ENCODE measurements at places on chromosomes 6 and 20.
A peak's percentile ranks its signal among the peaks of the same experiment; 100 is the strongest.

DNA sequence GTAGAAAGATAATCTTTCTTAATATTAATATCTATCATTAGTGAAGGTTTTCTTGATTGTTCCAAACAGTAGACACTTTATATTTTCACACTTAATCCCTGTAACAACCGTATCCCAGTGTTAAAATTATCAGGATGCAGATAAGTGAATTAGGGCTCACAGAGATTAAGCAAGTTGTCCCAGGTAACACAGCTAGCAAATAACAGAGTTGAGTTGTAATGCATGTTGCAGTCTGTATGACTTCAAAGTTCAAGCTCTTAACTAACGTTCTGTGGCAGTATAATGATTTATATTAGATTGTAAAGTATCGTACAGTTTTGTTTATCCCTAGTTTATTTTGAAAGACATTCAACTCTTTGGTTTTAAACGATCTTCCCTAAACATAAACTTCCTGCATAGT is 517.5 kb downstream of the TFAP2B start:
- no peak for DNase-seq

DNA sequence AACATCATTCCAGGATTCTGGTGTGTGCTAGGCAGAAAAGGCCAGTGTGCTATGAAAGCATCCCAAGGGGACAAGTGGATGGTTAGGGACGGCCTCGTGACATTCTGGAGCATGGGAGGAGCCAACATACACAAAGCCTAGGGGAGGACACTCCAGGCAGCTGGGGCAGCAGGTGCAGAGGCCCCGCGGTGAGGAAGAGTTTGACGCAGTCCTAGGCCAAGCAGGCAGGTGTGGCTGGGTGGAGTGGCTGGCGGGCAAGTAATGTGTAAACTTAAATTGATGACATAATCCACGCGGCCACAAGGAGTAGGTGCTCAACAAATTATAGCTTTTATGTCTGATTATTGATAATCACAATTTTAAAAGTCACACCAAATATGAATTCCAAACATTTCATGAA is 93.6 kb downstream of the TMEM242 start:
- DNase-seq = no peak

DNA sequence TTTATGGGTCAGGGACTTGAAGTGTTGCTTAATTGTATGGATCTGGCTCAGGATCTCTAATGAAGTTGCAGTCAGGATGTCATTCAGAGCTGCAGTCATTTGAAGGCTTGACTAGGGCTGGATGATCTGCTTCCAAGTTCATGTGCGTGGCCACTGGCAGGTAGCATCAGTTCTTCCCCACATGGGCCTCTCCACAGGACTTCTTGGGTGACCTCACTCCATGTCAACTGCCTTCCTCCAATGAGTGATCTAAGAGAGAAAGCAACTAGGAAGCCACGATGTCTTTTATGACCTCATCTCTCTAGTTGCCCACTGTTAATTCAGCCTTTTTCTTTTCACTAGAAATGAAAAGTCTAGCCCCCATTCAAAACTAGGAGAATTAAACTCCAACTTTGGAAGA is 104.1 kb downstream of the COL9A1 start:
- DNase-seq = no peak

- DNase-seq = no peak
These were observed 211.2 kb downstream of the LAMA2 start for GRCh38 chr6:129094147-129094546.

GRCh38 chr6:142666599-142667185 is 278.3 kb downstream of the HIVEP2 start:
- DNase-seq = no peak

- peak; percentile 53 for DNase-seq
These were observed 27.2 kb upstream of the EFHC1 start for GRCh38 chr6:52392944-52393343.

GRCh38 chr6:104714796-104715195 is 144.9 kb downstream of the HACE1 start:
- no peak for DNase-seq

DNA sequence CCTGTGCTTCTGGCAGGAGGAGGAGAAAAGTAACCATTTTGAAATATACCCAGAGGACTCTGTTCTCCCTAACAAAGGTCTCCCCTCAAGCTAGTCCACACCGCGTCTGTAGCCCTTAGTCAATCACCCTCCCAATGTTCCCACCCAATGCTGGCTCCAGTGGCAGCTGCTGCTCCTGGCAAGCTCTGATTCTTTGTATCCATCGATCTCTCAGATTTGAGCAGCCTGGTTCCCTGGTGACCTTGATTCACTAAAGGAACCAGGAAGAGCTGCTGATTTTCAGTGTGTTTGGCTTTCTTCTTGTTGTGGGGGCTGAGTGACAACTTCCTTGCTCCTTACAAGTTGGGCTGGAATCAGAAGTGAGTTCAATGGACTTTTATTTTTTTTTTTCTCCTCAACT is 68.5 kb downstream of the FOXC1 start:
- no peak for DNase-seq

DNA sequence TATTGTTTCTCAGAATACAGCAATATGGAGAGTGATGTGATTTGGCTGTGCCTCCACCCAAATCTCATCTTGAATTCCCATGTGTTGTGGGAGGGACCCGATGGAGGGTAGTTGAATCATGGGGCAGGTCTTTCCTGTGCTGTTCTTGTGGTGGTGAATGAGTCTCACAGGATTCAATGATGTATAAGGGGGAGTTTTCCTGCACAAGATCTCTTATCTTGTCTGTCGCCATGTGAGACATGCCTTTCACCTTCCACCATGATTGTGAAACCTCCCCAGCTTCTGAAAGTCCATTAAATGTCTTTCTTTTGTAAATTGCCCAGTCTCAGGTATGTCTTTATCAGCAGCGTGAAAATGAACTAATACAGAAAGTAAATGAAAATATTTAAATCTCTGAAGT is 234.8 kb upstream of the TENT5A start:
- DNase-seq = no peak

DNA sequence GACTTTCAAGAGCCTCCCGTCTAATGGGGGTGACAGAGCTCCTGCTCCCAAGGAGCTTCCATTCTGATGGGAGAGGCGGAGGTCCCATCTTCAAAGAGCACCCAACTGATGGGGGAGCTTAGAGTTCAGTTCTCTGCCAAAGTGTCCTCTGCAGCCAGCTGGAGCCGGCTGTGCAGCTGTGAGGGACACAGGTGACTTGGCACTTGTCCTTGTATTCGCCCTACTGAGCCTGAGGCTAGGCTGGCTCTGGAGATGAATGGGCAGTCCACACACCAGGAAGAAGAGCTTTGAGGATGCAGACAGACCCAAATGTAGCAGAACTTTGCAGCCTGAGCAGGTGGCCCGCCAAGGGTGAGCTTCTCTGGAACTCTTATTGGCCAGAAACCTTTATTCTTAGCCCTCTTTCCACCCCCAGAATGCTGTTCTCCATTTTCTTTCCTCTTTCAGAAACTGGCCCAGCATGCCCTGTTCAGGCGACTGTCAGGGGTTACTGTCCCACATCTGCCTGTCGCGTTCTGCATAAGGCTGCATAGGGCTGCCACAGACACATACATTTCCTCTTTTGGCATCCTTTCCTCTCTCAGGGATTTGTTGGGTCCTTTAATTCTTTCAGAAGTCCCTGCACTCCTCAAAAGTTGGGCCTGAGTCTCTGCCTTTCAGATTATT is 108.7 kb upstream of the LRFN2 start:
- no peak for DNase-seq

DNA sequence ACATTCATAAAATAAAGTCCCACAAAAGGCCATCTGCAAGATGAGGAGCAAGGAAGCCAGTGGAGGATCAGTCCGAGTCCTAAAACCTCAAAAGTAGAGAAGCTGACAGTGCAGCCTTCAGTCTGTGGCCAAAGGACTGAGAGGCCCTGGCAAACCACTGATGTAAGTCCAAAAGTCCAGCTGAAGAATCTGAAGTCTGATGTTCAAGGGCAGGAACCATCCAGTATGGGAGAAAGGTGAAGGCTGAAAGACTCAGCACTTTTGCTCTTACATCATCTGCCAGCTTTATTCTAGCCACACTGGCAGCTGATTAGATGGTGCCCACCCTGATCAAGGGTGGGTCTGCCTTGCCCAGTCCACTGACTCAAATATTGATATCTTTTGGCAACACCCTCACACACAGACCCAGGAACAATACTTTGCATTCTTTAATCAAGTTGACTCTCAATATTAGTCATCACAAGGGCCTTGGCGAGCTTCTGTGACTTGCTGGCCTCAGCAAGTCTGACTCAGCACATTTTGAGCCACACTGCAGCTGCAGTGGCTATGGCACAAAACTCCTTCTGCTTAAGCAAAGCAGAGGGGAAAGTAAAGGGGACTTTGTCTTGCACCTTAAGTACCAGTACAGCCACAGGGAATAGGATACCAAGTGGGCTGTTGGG is 1370.3 kb upstream of the CITED2 start:
- DNase-seq = no peak

DNA sequence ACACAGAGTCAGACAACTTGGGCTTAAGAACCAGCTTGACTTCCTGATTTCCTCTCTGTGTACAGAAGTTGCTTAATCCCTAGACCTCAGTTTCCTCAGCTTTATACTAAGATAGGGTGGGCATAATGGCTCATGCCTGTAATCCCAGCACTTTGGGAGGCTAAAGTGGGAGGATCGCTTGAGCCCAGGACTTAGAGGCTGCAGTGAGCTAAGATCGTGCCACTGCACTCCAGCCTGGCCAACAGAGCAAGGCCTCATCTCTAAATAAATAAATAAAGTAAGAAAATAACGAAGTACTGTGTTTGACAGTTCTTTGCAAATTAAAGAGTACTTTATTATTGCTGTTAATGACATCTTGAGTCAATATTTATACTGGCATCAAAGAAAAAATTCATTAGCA is 41.7 kb downstream of the CNKSR3 start:
- no peak for DNase-seq

DNA sequence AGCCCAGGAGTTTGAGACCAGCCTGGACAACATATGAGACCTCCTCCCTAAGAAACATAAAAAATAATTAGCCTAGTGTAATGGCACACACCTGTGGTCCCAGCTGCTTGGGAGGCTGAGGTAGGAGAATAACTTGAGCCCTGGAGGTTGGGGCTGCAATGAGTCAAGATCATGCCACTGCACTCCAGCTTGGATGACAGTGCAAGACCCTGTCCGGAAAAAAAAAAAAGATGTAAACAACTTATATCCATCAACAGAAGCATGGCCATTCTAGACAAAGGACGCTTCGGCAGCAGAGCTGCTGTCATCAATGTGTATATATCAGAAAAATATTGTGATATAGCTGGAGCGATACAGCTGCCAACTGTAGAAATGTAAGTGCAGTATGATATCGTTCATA is 59.6 kb upstream of the ARID1B start:
- no peak for DNase-seq

GRCh38 chr6:128507337-128508310 is 12.8 kb downstream of the PTPRK start:
- no peak for DNase-seq

DNA sequence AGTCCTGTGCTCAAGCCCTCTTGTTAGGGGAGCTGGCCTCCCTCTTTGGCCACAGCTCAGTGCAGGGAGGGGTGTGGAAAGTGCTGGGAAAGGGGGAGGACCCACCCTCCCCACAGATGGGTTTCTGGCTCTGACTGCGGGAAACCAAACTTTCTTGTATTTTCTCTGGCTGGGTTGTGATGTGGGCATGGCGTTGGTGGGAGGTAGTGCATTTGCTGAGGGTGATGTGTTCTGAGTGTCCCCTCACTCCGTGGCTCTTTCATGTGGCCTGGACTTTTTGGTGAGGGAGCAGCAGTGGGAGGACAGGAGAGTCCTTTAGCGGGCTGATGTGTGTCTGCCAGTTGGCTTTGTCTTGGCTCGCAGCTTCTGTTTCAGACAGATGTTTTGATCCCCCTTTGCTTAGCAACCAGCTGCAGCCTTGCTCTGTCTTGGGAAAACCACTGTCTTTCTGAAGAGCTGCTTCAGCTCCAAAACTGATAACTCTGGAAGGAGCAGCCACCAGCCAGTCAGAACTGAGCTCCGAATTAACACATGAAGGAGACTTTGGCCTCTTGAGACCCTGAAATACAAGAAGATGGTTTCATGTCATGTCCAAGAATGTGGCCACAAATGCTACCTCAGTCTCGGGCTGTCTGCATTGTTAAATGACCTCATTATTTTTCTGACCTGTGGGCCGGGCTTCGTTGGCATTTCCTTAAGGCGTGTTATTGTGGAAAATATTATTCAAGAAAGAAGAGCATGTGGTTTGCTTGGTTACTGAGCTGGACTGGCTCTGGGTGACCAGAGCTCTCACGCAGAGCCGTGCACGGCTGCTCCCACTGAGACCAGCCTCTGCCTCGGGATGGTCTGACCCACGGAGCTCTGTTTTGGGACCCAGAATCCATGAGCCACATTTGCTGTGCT is 21.5 kb downstream of the SYNJ2 start:
- DNase-seq = no peak

DNA sequence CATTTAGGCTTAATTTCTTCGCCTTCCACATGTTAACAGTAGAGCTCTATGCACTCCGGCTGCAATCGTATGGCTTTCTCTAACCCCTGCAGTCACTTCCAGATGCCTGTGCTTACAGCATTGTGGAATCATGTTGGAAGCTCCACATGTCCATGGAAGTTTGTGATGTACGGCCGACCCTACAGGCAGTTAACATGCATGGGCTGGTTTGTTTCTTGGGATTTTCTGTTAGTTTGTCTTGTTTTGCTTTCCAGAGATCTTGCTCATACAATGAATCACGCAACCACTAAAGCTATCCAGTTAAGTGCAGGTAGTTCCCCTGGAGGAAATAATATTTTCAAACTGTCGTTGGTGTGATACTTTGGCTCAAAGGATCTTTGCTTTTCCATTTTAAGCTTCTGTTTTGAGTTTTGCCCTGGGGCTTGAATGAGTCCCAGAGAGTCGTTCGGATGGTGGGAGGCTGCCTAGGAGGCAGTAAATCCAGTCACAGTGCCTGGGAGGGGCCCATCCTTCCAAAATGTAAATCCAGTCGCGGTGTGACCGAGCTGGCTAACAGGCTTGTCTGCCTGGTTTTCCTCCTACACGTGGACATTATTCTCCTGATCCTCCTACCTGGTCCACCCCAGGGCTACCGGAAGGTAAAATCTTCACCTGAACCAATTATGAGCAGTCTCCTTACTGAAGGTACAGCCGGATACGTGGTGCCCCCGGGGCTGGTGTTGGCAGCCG is 225.9 kb downstream of the SMOC2 start:
- DNase-seq = no peak

- no peak for DNase-seq
These were observed 17.8 kb downstream of the ALDH8A1 start for GRCh38 chr6:134932098-134932497.

DNA sequence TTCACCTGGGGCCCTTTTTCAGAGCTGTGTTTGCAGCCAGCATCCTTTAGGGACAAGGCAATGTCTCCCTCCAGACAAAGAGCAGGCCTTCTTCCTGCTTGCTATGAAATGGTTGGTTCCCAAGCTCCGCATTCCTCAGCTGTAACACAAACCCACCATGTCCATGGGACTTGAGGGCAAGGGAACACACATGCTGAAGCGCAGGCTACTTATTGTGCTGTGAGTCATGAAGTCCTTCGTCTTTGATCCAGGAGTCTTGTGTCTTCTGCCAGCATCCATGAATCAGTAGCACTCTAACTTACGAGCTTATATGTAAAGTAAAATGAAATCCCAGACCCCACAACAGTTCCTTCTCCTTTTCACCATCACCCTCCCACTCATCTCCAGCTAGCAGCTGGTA is 59.0 kb downstream of the ANKRD60 start:
- DNase-seq = no peak

- peak; percentile 55 for DNase-seq
These were observed 97.2 kb upstream of the MAP7 start for GRCh38 chr6:136647363-136647852.
